ENCODE measurements at places on chromosomes 5 and 9.

GRCh38 chr5:148387325-148387724 is 3.6 kb downstream of the FBXO38 start:
- DNase-seq, result no peak

DNA sequence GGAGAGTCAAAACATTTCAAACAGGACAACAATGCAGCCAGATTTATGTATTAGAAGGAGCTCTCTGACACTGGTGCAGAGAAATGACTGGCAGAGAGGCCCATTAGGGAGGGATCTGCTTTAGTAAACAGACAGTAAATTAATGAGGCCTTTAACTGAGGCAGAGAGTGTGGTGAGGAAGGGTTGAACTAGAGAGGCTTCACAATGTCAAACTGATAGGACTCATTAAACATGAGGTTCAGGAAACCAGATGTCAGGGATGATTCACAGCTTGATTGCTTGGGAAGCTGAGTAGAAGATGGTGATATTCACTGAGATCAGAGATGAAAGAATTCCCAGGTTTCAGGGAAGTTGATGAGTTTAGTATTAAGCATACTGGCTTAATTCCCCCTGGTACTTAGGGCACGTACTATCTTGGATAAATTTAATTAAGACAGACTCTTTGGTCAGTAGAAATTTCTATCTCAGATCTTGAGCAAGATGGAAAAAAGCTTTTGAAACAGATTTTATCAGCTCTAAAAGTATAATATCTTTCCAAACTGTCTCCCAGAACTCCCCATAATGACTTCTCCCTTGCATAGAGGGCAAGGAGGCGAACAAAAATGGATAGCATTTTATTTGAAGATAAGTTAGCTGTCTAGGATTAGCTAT is 8.6 kb upstream of the MUSK start:
- DNase-seq, result peak; percentile 49

- no peak for DNase-seq
These were observed 487.1 kb downstream of the TLE1 start for GRCh38 chr9:81202292-81202691.

GRCh38 chr9:69034071-69034470 is 1.5 kb upstream of the FXN start:
- DNase-seq, result no peak

- no peak for DNase-seq
These were observed 10.9 kb downstream of the FBXL7 start for GRCh38 chr5:15510831-15511230.

- no peak for DNase-seq
These were observed 14.0 kb downstream of the AQP7 start for GRCh38 chr9:33388110-33388994.

DNA sequence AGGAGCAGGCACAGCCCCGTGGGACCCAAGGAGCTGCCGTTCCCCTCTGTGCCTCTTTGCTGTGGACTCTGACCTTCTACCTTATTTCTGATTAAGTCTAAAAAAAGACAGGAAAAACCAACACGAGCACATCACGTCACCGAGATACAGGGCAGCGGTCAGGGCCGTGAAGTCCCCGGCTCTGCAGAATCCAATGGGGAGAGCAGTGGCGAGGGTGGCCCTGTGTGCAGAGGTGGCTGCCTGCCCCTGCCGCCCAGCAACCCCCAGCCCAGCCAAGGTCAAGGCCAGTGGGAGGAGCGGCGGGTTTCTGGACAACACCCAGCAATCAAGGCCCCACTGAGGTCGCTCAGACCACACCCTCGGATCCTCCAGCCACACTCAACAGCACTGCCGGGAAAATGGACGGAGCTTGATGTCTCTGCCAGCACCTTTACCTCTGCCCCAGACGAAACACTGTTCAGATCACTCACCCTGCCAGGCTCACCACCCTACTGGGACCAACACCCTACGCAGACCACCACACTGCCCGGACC is 32.7 kb upstream of the SLC9A3 start:
- no peak for DNase-seq

DNA sequence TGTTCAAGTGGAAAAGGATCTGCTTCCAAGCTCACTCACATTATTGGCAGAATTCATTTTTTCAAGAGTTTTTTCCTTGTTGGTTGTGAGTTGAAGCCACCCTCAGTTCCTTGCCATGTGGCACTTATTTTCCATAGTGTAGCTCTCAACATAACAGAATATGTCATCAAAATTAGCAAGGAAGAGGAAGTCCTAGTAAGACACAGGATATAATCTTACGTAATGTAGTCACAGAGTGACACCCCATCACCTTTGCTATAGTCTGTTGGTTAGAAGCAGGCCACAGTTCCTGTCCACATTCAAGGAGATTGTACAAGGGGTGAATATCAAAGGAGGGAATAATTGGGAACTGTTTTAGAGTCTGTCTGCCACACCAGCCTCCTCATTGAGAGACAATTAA is 15.7 kb downstream of the IRGM start:
- no peak for DNase-seq

GRCh38 chr5:141084487-141084989 is 9.9 kb upstream of the PCDHB2 start:
- DNase-seq, result peak; percentile 57

GRCh38 chr5:114838937-114839336 is 330.8 kb downstream of the TRIM36 start:
- DNase-seq, result no peak

- no peak for DNase-seq
These were observed 73.0 kb downstream of the SLC1A3 start for GRCh38 chr5:36679221-36679989.

- no peak for DNase-seq
These were observed 1798.0 kb downstream of the EFNA5 start for GRCh38 chr5:105872569-105873270.

GRCh38 chr5:122902263-122902662 is 56.9 kb downstream of the SNX24 start:
- no peak for DNase-seq

DNA sequence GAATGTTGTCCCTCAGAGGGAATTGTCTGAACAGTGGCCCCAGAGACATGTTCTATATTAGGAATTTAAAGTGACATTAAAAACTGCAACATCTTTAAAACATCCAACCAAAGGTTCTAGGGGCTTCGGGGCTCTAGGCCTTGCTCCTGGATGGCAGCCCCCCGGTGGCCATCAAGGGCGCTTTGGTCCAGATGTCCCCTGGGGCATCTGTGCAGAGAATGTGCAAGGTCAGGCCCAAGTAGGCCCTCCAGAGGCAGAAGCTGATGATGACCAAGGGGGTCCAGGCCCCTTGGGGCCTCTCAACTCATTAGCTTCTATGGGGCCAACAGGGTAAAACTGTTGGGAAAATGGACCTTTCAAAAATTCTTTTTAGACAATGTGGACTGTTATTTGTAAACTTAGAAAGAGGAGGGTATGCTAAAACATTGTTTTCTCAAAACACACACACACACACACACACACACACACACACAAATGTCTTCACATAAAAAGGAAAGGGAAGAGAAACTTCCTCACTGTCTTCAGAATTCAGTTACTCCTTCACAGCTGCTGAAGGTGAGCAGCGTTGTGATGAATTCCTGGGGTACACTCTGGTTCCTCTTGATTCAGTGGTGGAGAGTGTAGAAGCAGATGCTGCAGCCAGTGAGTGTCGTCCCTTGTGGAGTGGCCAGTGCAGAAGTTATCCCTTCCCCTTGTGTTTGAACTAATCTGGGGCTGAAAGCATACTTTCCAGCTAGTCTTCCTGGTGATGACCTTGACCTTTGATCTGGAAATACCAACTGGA is 125.2 kb downstream of the WDR41 start:
- no peak for DNase-seq

DNA sequence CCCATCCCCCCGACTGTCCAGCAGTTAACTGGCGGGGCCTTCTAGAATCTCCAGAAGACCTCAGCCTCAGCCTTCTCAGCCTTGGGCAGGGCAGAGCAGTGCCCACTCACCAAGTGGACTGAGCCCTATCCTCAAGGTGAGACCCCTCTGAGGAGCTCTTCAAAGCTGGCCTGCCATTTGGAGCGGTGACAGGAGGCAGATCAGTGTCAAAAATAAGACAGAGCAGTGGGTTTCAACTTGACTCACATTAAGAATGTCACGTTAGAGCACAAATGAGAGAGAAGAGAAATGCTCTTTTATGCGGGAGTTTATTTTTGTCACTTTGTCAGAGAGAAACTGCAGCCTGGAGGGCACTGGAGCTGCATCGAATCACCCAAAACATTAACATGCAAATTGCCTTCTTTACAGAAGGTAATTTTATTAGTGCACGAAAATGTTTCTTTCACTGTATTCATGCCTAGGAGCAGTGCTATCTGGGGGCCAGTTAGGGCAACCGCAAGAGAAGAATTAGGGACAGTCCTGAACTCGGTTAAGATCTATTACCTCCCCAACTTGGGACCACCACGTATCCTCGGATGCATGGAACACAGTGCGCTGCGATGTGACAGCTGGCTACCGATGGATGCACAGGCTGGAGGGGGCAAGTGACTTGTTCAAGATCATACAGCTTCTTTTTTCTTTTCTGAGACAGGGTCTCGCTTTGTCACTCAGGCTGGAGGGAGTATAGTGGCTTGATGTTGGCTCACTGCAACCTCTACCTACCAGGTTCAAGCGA is 188.5 kb downstream of the DAB2IP start:
- no peak for DNase-seq

DNA sequence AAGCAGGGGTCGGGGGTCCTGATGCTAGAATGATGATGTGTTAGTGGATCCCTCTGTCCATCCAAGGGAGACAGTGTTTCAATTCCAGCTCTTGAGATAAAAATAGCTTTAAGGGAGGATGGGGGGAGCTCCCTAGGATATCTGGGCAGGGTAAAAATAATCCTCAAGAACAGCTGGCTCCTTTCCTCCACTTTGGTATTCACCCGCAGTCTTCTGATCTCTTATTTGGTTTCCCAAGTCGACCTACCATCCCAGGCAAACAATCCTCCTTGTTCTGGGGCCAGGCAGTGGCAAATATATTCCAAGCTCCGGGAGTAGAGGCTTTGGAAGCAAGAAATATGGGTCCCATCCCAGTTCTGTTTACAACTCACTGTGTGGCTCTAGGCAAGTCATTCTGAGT is 14.5 kb upstream of the COL27A1 start:
- DNase-seq, result no peak
